Activated CD4-positive, alpha-beta T cell treated with anti-CD3 and anti-CD28 coated beads, Interleukin-2, amount 50 U/mL, for 48 hours (primary cell): ENCODE measurements at places on chromosomes 6 and 20.

- no peak for DNase-seq
These were observed 42.0 kb downstream of the PGM3 start for GRCh38 chr6:83151114-83151513.

- no peak for DNase-seq
These were observed 29.2 kb downstream of the TAF11 start for GRCh38 chr6:34858681-34859080.

DNA sequence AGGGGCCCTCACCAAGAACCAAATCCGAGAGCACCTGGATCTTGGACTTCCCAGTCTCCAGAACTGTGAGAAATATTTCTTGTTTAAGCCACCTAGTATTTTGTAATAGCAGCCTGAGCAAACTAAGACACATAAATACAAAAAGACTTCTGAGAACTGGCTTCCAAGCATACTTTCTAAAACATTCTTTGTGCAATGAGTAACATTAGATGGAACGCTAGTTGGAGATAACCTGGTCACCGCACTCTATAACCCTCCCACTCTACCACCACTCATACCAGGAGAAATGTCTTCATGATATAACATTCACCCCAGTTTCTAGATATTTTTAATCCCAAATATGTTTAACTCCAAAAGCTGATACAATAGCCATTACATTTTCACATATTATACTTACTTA lies 169.5 kb upstream of the THEMIS start:
- no peak for DNase-seq

- DNase-seq, result no peak
These were observed 397.8 kb downstream of the KIF16B start for GRCh38 chr20:16175322-16175961.

GRCh38 chr6:132830334-132830751 lies 16.0 kb downstream of the RPS12 start:
- DNase-seq, result no peak

DNA sequence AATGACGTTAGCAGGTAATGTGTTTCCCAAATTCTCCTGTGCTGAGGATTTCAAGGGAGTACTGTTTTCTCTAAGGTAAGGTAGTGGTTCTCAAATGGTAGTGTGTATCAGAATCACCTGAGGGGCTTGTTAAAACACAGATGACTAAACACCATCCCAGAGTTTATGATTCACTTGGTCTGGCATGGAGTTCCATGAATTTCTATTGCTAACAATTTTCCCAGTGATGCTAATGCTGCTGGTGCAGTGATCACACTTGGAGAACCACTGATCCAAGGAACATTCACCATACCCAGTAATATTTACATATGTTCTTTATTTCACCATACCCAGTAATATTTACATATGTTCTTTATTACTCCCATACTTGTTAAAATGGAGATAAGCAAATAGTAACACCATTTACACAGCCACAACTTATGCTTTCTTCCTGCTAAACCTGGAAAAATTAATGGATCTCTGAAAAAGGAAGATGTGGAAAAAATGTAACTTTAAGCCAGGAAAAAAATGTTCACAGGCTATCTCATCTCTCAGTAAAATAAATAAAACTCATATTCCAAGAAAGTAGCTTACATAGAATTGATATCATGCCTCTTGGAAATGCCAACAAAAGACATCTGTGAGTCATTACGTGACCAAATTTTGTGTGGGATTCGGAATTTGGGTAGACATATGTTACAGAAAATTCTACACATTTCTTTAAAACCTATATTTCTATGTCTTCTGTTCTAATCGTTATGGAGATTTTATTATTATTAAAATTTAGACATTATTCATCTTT lies 129.5 kb downstream of the MMUT start:
- DNase-seq, result no peak

- DNase-seq, result peak; percentile 24
These were observed 37.8 kb downstream of the RAB44 start for GRCh38 chr6:36735110-36736071.

- no peak for DNase-seq
These were observed 223.0 kb downstream of the QKI start for GRCh38 chr6:163637524-163637923.

GRCh38 chr6:6915219-6915618 lies 192.5 kb upstream of the RREB1 start:
- DNase-seq, result no peak

DNA sequence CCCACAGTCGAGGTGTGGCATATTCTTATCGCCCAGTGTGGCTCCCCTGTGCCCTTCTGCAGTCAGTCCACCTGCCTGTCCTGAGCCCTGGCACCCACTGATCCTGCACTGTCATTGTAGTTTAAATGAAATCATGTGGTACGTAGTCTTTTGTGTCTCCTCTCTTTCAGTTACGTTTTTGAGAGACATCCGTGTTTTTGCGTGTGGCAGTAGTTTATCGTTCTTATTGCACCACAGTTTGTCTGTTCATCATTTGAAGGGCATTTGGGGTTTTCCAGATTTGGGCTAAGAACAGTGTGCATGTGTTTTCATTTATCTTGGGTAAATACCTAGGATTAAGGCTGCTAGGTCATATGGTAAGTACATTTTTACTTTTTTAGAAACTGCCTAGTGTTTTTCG lies 49.3 kb downstream of the SPATA2 start:
- DNase-seq, result no peak

- DNase-seq, result peak; percentile 54
These were observed 1.7 kb downstream of the PHF10 start for GRCh38 chr6:169722362-169723199.

DNA sequence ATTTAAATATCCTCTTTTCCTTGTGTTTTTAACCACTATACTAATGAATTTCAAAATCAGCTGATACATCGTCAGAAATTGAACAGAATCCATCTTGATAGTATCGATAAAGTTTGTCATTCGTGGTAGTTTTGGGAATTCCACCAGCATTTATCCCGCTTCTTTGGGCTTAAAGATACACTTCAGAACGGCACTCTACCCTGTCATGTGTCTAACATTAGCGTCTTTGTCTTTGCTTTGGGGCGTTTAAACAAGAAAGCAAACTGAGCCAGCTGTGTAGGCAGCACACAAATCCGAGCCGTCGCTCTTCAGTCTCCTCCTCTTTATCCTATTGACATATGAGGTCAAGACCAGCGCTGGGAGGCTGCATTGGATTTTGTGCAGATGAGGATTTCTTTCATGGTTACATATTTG lies 27.5 kb upstream of the NHSL1 start:
- no peak for DNase-seq

GRCh38 chr20:39117491-39117890 lies 155.3 kb downstream of the DHX35 start:
- no peak for DNase-seq

- DNase-seq, result peak; percentile 20
These were observed at the start of gene RNF217 for GRCh38 chr6:124961777-124962638. Gene RNF217 (plus strand): TSS chr6:124962437. CDS start chr6:124962545, 108 bp downstream.

GRCh38 chr6:45965792-45966191 lies 49.9 kb downstream of the CLIC5 start:
- DNase-seq, result no peak

GRCh38 chr6:121668259-121668658 lies 232.8 kb downstream of the GJA1 start:
- no peak for DNase-seq

- peak; percentile 74 for DNase-seq
These were observed 7.7 kb upstream of the FOXF2 start for GRCh38 chr6:1381481-1382330.

DNA sequence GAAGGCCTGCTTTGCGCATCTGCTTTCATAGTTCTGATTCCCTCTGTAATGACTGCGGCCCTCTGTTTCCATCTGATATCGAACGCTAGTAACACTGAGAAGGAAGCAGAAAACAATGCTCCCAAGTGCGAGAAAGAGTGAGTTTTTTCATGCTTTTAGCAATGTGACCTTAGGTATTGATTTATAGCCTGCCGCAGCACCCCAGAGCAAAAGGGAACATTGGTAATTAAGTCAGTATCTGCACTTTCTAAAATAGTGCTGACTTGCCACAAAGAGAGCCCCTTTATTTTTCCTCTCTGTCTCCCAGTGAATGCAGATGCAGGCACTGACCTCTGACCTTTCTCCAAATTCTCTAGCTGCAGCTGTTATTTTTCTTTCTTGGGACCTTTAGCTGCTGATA lies 129.8 kb downstream of the HDGFL1 start:
- DNase-seq, result no peak

DNA sequence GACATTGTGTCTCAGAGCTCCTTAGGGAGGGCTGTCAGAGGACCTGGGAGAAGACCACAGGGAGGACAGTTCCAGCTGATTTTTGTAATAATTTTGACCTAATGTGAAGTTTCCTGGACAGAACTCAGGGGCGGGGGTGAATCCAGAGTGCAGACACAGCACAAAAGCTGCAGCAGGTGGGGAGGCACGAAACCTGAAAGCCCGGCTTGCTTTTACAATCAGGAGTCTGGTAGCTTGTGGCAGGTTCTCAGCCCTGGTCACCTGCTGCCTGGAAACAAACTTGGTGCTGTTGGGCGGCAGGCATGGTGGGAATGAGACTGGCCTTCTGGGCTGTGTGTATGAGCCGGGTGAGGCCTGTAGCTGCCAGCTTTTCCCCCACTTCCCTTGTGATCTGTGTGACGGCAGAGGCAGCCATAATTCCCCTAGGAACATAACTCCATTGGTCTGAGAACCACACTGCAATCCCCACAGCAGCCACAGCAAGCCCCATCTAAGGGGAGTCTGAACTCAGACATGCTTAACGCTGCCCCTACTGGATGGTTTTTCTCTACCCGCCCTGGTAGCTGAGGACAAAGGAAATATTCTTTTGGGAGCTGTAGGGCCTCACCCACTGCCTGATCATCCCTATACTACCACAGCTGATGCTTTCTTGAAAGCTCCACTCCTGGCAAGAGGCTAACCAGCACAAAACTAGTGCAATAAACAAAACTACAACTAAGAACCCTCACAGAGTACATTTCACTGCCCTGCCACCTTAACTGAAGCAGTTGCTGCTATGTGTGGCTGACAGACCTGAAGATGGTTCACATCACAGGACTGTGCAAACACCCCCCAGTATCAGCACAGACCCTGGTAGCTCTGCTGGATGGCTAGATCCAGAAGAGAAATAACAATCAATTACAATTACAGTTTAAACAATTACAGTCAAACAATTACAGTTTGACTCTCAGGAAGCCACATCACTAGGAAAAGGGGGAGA lies 1055.1 kb upstream of the GJE1 start:
- peak; percentile 13 for DNase-seq

- DNase-seq, result no peak
These were observed 180.0 kb downstream of the KIF16B start for GRCh38 chr20:16393297-16393696.

DNA sequence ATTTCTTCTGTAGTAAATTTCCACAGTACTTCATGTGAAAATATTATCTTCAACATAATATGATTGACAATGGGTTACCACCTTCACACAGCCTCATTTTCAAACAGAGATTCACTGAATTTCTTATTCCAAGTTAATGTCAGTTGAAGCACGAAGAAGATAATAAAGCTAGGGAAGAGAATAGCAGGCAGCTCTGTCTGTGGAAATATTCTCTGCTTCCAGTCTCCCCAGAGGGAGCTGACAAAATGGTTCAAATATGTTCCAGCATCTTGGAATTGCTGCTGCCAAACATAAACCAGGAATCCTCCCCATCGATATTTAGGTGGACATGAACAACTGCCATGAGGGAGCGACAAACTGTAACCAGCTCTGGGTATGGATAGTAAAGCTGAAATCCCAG lies 224.8 kb downstream of the GJA1 start:
- DNase-seq, result no peak

DNA sequence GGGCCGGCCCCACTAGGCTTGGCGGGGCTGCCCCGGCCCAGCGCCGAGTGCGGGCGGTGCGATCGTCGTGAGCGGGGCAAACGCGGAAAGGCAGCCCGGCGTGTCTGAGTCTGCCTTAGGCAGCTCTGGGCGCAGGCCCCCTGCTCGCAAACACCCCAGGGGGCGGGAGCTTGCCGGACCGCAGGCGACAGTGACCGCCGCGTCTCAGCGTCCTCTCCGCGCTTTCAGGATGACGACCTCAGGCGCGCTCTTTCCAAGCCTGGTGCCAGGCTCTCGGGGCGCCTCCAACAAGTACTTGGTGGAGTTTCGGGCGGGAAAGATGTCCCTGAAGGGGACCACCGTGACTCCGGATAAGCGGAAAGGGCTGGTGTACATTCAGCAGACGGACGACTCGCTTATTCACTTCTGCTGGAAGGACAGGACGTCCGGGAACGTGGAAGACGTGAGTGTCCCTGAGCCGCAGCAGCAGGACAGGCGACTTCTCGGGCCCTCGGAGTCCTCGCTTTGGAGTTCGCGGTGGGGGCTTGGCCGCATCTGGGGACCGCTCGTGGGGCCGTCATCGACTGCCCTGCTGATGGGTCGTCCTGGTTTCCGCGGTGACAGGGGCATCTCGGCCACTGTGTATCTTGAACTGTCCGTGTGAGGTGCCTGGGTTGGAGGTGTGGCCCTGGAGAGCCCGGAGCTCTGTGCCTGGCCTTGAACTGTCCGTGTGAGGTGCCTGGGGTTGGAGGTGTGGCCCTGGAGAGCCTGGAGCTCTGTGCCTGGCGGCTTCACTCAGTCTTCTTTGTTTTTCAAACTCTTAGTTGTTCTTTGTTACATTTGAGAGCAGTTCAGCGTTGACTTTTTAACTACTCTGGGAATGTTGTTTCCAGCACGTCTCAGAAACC lies 786 bp downstream of the ADRM1 start:
- peak; percentile 27 for DNase-seq

DNA sequence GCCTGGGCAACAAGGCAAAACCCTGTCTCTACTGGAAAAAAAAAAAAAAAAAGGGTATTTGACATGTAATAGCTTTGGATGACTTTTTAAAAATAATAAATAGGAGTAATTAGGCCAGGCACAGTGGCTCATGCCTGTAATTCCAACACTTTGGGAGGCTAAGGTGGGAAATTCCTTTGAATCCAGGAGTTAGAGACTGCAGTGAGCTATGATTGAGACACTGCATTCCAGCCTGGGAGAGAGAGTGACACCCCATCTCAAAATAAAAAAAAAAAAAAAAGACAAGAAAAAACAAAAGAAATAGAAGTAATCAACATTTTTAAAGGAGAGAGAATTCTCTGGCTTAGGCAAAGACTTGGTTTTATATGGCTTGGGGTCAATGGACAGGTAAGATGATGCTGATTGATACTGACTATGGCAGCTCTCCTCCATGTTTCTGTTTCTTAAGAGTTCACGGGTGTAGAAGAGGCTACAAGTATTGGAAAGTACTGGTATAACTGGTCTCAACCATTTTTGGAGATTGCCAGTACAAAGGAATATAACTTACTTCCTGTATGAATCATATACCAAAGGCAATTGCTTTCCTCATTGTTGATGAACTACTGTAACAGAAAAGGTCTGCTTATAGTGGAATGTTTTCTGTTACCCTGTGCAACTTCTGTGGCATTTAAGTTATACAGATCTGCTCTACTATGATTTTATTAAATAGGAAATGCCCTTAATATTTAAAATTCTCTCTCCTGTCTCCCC lies 10.1 kb downstream of the MAP3K5 start:
- DNase-seq, result no peak
